CD4-positive, alpha-beta T cell treated with Interferon gamma for 1 hour (primary cell): ENCODE measurements at places on chromosomes 11 and 22.

DNA sequence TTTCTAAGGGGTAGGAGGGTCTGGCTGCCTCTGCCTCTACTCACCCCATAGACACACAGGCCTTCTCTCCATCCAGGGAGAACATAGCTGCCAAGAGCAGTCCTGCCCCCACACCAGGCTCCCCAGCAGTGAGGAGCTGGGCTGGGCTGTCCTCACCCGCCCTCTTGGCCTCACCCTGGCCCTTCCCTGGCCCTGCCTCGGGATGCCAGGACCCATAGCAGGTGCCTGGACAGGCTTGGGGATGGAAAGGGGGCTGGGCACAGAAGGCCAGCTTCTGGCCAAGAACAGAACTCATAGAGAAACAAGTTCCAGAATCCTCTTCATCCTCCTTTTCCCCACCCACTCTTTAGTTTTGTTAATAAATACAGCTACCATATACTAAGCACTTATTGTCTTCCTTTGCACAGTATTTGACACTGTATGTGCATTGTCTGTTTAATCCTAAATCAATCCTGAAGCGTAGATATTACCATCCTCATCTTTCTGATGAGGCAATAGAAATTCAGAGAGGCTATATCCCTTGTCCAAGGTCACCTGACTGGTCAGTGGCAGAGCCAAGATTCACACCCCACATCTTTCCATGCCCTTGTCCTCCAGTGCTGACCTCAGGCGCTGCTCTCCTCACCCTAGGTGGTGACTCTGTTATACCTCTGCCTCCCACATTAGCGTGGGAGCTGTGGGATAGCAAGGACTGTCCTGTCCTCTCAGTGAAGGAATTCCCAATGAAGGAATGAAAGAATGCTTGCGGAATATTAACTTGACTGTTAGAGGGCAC, 22.0 kb upstream of the MYOD1 start:
- no peak for DNase-seq

DNA sequence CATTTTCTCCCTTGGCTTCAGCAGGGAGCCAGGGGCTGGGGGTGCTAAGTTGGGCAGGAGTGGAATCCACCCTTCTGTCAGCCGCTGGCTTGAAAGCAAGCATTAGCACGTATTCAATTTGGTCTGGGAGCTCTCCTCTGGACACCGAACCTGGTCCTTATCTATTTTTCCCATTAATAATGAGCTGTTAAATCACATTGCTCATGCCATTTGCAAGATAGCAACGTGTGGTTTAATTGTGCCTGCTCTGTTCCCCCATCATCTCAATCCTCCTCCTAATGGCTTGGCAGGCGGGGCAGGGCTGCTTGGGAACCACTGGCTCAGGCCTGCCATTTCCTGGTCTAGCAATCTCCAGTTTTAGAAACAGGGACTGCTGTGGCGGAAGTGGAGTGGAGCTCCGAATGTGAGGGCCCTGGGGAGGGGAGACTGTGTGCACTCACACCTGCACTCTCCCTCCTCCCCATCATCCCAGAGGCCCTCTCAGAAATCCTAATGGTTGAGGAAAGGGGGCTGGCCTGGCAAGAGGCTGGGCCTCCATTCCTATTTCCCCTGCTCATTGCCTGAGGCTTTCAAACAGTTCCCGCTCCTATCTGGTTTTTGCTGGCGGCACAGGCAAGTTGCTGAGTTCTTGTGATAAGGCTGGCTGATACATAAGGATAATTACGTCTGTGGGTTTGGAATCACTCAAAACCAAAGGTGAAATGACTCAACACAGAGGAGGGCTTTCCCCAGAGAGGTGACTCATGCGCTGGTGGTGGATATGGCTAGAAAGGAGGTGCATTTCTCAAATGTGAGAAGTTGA, 201.2 kb upstream of the E2F8 start:
- no peak for DNase-seq

- peak; percentile 51 for DNase-seq
Measured at GRCh38 chr11:7495882-7496551, 10.7 kb downstream of the OLFML1 start.

DNA sequence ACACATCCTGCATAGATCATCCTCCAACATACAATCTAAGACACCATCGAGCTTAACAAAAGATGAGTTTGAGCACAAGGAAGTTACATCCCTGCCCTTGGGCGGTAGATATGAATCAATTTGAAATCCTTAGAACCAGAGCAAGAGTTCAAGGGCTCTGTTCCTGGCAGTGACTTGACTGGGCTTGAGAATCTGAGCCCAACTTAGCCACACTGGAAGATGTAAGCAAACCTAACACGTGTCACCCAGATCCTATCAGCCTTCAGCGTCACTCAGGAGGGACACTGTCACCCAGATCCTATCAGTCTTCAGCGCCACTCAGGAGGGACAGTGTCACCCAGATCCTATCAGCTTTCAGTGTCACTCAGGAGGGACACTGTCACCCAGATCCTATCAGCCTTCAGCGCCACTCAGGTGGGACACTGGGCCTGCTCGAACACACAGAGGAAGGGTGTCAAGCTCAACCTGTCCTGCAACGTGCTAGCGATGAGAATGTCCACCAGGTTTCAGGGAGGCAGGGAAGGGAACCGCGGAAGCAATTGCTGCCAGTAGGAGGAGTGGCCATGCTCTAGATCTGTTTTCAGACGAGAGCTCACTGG, 32.8 kb upstream of the CTSD start:
- DNase-seq: no peak

DNA sequence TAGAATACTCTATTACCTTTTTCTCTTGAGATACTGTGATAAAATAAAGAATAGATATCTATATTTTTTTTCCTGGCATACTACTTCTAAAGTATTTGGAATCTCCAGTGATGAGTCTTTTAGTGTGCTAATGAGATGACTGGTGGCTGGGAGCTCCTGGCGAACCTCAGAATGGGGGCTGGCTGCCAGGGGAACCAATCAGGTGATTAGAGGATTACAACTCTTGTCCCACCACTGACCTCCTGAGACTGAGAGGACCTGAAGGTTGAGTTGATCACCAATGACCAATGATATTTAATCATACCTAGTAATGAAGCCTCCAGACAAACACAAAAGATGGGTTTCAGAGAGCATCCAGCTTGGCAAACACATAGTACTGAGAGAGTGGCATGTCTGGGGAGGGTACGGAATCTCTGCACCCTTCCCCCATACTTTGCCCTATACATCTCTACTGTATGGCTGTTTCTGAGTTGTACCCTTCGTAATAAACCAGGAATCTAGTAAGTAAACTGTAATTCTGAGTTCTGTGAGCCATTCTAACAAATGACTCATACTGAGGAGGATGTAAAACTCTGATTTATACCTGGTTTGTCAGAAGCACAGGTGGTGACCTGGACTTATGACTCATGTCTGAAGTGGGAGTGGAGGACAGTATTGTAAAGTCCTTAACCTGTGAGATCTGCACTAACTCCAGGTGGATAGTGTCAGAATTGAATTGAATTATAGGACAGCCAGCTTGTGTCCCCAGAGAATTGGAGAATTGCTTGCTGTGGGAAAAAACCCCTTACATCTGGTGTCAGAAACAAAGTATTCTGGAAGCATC, 325.3 kb upstream of the LRRC4C start:
- no peak for DNase-seq
